ENCODE measurements at places on chromosomes 13 and 19.

GRCh38 chr19:31072451-31072850, 276.8 kb downstream of the TSHZ3 start:
- no peak for DNase-seq

DNA sequence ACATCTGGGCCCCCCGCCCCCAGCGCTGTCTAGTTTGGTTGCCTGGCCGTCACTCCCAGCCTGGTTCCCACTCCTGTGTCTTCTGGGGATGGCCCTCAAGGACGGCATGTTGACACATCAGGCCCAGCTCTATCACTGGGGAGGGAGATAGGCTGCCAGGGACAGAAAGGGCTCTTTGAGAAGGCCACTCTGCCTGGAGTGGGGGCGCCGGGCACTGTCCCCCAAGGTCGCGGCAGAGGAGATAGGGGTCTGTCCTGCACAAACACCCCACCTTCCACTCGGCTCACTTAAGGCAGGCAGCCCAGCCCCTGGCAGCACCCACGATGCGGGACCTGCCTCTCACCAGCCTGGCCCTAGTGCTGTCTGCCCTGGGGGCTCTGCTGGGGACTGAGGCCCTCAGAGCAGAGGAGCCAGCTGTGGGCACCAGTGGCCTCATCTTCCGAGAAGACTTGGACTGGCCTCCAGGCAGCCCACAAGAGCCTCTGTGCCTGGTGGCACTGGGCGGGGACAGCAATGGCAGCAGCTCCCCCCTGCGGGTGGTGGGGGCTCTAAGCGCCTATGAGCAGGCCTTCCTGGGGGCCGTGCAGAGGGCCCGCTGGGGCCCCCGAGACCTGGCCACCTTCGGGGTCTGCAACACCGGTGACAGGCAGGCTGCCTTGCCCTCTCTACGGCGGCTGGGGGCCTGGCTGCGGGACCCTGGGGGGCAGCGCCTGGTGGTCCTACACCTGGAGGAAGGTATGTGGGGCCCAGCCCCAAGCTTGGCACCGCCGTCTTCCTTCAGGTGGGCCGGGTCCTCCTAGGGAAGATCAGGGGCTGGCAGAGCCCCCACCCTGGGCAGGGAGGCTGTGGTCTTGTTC, at the start of gene AMH:
Gene AMH, plus strand, starts transcription at position 314 of the 857 bp plus-strand sequence. Its CDS starts 10 bp downstream, at position 324.
- no peak for DNase-seq

DNA sequence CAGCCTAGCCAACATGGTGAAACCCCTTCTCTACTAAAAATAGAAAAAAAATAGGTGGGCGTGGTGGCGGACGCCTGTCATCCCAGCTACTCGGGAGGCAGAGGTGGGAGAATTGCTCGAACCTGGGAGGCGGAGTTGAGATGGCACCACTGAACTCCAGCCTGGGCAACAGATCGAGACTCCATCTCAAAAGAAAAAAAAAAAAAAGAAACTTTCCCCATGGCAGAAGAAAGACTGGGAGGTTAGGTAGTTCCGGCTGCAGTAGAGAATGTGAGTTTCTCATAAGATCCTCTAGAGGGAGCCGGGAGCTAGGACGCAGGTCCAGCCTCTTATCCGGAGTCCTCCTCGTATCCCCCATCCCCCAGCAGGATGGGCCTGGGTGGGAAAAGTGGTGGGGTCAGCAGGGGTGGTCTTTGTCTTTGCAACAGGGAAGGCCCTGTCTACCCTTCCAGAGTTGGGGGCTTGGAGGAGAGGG, 13.2 kb upstream of the CREB3L3 start:
- no peak for DNase-seq

- no peak for DNase-seq
These were observed 124.2 kb downstream of the LMO7 start for GRCh38 chr13:75760131-75761021.

DNA sequence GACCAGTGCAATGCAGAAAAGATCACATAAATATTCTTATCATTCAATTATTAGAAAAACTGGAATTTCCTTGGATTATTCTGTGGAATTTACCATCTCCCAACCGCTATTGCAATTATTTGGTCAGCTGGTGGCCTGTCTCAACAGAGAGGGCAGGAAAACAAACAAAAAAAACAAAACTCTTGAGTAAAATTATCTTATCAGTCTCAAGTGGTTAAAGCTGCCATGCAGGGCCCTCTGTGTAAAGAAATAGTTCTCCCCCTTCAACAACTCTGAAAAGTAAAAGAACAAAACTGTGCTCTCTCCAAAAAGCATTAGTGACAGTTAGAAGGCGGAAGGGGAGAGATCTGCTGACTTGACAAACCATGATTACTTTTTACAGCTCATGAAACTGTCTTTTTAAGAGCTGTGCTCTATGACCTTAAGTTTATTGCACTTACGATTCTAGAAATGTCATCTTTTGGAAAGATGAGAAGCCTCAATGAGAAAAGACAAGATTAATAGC, 152.3 kb downstream of the DLEU7 start:
- DNase-seq = no peak

GRCh38 chr19:51632126-51632525, 1.9 kb upstream of the SIGLEC5 start:
- DNase-seq = no peak

GRCh38 chr13:45511310-45512097, 46.8 kb downstream of the COG3 start:
- DNase-seq = peak; percentile 35

- no peak for DNase-seq
These were observed 525.9 kb downstream of the FGF9 start for GRCh38 chr13:22196777-22197176.

GRCh38 chr19:13623716-13624710, 117.7 kb upstream of the CACNA1A start:
- no peak for DNase-seq

- DNase-seq = no peak
These were observed 8.9 kb upstream of the ZNF507 start for GRCh38 chr19:32336259-32337083.

GRCh38 chr13:32587811-32588170, 1.5 kb downstream of the PDS5B start:
- no peak for DNase-seq

DNA sequence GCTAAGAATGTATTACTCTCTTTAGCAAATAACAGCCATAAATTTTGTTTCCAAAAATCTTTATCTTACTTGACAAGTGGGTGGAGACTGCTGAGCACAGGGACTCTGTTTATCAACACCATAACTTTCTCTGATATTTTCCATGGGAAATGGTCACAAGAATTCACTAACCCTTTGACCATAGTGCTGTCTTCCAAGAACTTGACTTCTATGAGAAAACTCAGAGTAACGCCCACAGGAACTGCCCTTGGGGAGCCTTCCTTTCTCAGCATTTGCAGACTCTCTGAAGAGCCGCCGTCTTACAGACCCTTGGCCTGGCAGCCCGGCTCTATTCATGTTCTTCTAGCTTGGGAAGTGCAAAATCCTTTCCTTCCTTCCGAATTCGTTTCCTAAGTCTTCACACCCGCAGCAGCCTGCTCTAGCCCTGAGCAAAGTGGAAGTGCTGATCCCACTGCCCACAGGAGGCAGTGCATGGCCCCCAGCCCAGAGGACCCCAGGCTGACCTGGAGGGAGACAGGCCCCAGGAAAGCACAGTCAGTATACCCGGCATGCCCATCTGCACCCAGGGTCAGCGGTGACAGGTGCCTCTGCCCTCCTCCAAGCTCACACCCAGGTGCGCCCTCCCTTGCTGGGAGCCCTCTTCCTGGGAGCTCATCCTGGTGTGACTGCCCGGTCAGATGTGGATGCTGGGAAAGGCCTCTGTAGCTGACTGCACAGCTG, 10.2 kb downstream of the GAS6 start:
- no peak for DNase-seq

- DNase-seq = no peak
These were observed 370.7 kb downstream of the COG6 start for GRCh38 chr13:40026174-40026585.

DNA sequence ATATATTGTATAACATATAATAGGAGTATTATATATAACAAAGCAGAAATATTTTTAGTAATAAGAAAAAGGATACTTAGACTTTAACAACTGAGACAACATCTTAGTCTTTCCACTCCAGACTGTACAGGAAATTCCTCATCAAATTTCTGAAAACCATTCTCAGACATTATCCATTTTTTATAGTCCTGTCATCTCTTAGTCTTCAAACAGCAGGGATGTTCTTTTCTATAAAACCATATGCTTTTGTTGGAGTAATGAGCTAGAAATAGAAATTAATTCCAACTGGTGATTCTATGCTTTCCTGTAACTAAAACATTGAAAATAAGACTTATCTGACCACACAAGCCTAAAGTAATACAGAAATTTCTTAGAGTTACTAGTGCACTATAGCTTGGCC, 82.2 kb upstream of the CSNK1A1L start:
- no peak for DNase-seq

- DNase-seq = no peak
These were observed 9.7 kb downstream of the PRKACA start for GRCh38 chr19:14107581-14108461.

GRCh38 chr19:10695401-10696398, 5.5 kb upstream of the QTRT1 start:
- DNase-seq = peak; percentile 80

DNA sequence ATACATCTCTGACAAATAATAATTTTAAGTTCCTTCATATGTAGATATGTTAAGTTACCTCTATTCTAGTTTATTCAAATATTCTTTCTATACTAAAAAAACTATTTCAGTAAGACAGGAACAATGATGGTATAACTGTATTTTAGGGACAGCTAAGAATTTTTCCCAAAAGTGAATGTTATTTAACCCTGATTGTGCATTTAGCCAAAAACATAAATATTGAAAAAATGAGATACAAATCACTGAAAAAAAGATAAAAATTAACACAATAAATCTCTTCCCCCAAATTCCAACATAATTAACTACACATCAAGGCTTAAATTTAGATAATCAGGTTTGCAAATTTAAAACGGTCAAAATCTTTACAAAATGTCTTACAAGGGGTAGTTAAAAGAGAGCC, 58.1 kb downstream of the KCNRG start:
- no peak for DNase-seq

- DNase-seq = no peak
These were observed 8.0 kb downstream of the C19orf25 start for GRCh38 chr19:1471010-1471514.

DNA sequence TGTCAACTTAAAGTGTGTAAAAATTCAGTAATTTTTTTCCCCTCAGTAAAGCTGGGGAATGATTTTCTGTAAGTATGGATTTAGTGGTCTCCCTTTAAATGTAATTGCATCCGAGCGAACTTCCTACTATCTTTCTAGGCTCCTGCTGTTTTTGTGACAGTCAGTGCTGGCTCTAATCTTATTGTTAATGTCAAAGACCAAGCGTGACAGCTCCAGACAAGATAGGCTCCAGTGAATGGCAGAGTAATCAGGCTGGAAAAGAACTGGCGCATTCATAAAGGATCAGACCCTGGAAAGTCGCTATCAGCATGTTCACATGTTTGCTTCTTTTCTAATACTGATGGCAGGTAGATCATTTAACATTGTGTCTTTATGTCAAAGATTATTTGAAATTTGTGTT, 908.0 kb upstream of the ATXN8OS start:
- DNase-seq = no peak

Measured in naive B cell (primary cell).